DMS 273 treated with DMSO at 0.1 percent for 48 hours (cell line): ENCODE measurements at places on chromosomes 1 and 21.

- no peak for DNase-seq
Measured at GRCh38 chr1:53656747-53657530, 82.0 kb downstream of the GLIS1 start.

GRCh38 chr1:145961109-145961424 lies 3.2 kb upstream of the LIX1L start:
- no peak for DNase-seq

DNA sequence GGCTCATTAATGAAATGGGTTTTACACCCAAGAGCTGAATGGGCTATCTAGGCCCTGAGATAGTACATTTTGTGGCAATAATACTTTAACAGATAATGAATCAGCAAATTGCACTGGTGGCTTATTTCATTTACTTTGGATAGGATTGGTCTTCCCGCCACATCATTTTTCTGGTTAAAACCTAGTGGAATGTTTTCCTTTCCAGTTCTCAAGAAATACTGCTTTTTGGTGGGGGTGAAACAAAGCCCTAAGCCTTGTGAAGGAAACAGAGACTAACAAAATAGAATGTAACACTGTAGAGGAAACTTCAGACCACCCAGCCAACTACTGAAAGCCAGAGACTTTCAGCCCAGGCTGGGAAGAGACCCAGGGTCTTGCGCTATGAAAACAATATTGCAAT lies 172.2 kb downstream of the HHIPL2 start:
- DNase-seq: no peak

DNA sequence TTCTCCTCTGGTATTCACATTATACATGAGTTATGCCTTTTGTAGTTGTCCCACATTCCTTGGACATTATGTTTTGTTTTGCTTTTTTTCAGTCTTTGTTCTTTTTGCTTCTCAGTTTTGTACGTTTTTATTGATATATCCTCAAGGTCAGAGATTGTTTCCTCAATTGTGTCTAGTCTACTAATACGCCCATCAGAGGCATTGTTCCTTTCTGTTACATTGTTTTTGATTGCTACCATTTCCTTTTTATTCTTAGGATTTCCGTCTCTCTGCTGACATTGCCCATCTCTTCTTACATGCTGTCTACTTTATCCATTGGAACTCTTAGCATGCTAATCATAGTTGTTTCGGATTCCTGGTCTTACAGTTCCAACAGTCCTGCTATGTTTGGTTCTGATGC lies 27.8 kb upstream of the MPC2 start:
- DNase-seq: no peak

GRCh38 chr1:165737196-165737595 lies 31.5 kb downstream of the TMCO1 start:
- DNase-seq: no peak

DNA sequence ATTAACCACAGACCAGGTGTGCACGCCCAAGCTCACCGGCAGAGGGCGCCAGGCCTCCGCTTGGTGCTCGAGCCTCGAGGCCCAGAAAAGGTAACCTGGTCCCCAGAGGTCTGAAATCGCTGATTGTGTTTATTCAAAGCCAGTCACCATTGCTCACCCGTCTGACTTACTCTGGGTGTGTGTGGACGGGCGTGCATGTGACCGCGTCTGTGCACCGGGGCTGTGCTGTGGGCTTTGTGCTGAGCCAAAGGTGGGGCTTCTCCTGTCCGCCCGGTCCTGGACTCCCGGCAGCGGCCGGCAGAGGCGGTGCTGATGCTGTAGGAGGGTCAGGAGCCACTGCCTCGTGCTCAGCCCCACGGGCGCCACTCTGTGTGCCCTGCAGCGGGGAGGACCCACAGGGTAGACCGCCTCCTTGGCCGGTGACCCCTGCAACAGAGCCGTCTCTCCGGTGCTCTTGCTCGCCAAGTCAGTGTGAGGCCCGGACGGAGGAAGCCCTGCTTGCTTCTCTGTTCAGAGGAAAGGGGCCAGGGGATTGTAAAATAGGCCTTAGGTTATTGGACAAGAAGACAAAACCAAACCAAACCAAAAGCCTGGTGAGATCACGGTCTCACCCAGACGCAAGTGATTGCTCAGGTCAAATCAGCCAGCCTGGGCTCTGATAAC lies 32.0 kb upstream of the BTG2 start:
- peak; percentile 36 for DNase-seq

- DNase-seq: no peak
Measured at GRCh38 chr1:98210064-98210463, 289.2 kb upstream of the DPYD start.

- no peak for DNase-seq
Measured at GRCh38 chr1:116678732-116679090, 11.2 kb upstream of the IGSF3 start.
